ENCODE measurements at places on chromosomes 16 and 17. TPM values are rescaled to one million over a fixed set of nuclear protein-coding genes. Genes with fewer than 3 reads are reported as not detected.

Gene BICDL2
- under 0.01 TPM for total RNA-seq

Gene CARD14
- total RNA-seq, result 0.18 TPM

Gene YBX2
- not detected for total RNA-seq

Gene GPRC5C
- total RNA-seq, result 10.7 TPM

Gene FBXW10B
- total RNA-seq, result 0.18 TPM

Gene BTBD17
- not detected for total RNA-seq

Gene GCGR
- total RNA-seq, result 0.09 TPM

Gene CRHR1
- total RNA-seq, result not detected

Gene ITPRIPL2
- total RNA-seq, result 30.2 TPM

Gene SLC6A4
- under 0.01 TPM for total RNA-seq

Gene TCAP
- 0.37 TPM for total RNA-seq

Gene SLC5A11
- not detected for total RNA-seq

Gene ITGAD
- not detected for total RNA-seq

Gene SERPINF2
- 0.28 TPM for total RNA-seq

Gene ENDOV
- total RNA-seq, result 17.5 TPM

Gene SLC39A11
- total RNA-seq, result 32.7 TPM

Data from smooth muscle cell of bladder (primary cell).